ENCODE measurements at places on chromosomes 4 and X.

DNA sequence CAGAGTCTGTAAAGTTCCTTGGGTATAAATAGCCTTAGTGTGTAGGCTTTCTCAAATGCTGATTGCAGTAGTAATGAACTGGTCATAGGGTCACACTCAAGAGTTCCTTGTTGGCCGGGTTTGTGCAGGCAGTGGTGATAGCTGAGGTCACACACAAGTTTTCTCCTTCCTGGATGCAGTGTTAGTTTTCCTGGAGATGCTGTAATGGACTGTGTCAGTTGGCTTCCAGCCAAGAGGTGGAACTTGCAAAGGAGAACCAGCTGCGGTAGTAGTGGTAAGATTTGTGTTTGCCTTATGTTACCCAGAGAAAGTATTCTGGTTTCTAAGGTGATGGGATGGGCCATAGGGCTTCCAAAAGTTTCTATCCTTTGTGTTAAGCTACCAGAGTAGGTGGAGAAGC is 409.8 kb upstream of the FRG1 start:
- no peak for DNase-seq

DNA sequence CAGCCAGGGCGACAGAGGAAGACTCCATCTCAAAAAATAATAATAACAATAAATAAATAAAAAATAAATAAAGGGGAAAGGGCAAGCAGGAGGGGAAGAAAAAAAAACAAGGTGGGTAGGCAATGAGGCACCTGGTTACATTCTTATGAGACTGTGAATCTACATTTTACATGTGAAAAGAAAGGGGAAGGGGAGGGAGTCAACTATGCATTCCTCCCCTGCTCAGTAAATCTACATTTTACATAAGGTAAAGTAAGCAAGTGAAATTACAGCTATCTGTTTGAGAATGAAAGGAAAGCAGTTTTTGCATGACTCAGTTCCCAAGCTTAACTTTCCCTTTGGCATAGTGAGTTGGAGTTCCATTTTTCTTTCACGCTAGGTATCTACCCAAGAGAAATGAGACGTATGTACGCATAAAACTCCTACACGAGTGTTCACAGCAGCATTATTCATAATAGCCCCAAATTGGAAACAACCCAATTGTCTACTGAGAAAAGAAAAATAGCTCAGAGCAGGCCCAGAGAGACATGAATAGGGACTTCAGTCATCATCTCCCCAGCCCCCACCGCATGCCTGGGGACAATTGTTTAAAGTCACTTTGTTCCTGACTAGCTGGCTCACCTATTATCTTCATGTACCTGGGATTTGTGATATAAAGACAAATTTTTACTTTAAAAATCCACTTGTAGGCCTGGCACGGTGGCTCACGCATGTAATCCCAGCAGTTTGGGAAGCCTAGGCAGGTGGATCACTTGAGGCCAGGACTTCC is 52.4 kb downstream of the DDX3X start:
- no peak for DNase-seq

DNA sequence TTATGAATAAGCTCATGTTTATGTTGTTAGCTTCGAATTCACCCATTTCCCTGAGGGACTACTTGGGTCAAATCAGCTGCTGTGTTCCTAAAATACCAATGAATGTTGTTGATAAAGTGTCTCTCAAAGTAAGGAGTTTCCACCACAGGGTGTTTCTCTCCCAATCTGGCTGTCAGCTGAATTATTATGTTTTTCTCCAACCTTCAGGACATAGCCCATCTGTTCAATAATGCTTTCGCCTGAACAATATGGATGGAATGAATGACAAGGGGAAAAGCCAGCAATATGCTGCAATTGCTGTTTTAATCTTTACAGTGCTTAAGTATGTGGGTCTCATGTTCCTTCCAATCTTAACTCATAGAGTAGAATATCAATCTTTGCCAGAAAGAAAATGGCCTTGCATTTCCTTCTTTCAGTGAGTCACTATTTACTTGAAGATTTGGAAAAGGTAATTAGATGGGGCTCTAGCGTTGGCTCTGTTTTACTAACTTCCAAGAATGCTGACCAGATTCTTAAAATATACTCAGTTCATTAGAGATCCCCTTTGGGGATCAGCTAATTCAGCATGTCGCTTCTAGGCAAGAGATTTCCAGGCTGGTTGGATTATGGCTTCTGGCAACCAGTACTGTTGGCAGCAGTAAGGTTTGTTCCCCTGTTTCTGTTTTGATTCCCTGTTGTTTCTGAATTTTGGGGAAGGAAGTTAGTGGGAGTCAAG is 410.5 kb downstream of the PPP3CA start:
- DNase-seq: no peak

DNA sequence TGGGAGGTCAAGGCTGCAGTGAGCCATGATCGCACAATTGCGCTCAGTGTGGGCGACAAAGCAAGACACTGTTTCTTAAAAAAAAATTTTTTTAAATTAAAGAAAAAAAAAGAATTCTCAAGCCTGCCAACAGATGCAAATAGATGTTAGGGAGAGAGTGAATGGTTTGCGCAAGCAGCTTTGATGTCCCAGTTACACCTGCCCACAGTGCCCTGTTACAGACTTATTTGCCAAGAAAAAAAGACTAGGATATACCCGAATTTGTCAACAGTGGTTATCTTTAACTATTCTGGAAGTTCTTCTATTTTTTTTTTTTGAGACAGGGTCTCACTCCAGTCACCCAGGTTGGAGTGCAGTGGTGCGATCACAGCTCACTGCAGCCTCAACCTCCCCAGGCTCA is 44.3 kb upstream of the UGDH start:
- no peak for DNase-seq

DNA sequence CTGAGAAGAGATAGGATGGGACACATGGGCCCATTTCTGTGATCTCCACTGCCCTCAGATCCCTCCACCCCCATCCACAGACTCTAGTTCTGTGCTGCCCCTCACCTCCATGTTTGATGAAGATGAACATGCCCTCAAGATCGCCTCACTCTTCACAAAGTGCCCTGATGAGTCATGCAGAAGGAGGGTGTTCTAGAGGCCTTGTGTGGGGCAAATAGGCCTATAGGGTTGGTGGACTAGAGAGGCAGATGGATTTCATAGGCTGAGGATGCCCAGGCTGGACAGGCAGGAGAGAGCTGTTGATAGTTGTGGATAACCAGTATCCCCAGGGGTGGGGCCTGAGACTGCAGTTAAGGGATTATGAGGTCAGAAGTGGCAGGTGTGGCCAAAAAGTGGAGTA is at the start of gene CXorf65:
TSS of gene CXorf65 (minus strand) at position 314 of the 400 bp plus-strand sequence. CDS start at position 130, 184 bp downstream.
- no peak for DNase-seq

DNA sequence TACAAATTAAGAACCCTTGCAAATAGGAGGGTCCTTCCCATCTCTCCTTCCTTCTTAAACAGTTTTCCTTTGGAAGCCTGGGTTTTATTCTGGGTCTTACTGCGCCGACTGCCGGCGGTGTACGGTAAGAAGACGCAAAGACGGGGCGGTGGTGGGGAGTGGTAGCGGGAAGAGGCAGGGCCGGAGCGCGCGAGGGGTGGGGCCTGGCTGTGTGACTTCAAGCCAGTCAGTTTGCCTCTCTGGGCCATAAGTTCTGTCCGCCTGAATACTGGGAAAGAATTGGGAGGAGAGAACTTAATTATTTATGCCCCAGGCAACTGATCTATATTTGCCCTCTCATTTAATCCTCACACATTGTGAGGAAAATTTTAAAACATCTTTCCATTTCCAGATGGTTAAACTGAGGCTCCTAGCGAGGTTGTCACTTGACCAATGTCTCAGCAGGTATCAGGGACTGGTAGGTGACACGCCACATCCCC is 726 bp upstream of the KANTR start:
- DNase-seq: peak; percentile 36

DNA sequence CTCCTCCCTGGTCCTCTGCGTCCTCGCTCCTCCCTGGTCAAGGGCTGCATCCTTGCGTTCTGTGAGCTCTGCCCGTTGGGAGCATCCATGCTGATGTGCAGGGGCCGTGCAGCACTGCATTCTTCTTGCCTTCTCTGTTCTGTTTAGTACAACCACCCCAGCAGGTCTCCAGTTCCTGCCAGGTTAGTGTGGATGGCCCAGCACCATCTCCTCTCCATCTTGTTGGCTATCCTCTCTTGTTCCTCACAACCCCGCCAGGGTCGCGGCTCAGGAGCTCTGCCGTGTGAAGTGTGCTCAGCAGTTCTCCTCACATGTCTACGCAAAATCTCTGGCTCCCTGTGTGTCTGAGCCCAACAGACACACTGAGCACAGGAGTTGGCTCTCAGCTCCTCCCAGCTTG is 10.4 kb upstream of the MAEA start:
- DNase-seq: no peak

- no peak for DNase-seq
Measured at GRCh38 chr4:156643826-156644225, 327.8 kb downstream of the PDGFC start.

DNA sequence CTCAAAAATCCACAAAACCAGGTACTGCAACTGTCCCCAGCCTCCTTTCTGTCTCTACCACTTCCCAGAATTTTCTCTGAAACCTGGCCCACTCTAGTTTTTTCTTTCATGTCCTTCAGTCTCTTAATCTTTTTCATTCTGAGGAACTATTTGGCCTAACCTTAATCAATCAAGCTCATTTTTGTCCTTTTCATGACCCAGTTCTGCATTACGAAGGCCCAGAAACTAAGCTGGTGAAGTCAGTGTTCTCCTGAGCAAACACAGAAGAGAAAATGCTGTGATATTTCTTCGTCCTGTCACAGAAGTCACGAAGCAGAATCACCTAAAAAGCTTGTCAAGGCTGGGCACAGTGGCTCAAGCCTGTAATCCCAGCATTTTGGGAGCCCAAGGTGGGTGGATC is 131.7 kb upstream of the EDNRA start:
- no peak for DNase-seq

DNA sequence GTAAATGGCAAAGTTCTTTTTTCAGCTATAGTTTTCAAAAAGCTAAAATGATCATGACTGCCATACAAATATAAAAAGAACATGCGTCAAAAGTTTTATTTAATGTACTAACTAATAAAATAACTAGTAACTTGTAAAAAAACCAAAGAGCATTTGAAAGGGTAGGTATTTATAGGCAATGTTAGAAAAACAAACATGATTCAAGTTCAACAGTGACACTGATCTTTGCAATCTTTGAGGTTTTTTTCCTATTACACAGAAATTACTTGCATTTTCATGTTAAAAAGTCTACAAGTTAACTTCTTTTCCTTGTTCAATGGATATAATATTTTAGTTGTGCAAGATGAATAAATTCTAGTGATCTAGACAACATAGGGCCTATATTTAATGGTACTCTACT is 72.3 kb upstream of the GRID2 start:
- DNase-seq: no peak

GRCh38 chr4:90137555-90137954 is 10.4 kb downstream of the CCSER1 start:
- DNase-seq: no peak

DNA sequence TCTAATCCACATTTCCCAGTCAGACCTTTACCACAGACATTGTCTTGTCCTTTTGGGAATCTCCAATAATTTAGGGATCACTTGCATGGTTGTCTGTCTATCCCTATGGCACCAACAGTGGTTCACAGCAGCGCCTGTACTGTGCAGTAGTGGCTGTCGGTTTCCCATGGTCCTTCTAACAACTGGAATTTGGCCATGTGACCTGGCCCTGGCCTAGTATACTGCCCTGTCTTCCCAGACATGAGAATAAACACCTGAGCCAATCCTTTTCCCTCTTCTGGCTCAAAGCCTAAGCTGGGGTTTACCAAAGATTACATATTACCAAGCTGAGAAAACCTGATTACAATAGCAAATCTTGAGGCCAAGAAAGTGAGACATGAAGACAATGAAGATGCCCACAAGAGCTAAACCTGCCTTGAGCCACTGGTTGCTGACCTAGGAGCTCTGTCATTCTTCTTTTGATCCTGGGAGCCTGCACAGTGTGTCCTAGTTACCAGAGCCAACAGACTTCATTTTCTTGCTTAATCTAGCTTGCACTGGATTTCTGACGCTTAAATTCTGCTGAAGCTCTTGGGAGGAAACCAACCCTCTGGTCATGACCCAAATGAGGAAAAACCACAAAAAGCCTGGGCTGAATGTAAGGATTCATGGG is 92.1 kb downstream of the SCD5 start:
- no peak for DNase-seq

DNA sequence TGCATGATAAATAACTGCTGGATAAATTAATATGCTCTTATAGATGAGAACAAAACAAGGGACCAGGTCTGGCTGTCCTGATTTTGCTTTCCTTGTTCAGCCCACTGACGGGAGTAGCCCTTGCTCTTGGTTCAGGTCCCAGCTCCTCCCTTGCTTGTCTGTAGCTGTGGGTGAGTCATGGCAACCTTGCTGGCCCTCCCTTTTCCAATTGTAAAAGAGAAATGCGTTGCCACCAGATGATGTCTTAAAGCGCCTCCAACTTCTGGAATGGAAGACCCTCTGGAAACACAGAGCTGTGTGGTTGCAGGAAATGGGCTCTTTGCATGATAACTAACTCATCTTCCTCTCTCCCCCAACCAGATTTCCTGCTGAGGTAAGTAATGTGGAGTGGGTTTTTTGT is 171.4 kb downstream of the AASDH start:
- DNase-seq: peak; percentile 8

DNA sequence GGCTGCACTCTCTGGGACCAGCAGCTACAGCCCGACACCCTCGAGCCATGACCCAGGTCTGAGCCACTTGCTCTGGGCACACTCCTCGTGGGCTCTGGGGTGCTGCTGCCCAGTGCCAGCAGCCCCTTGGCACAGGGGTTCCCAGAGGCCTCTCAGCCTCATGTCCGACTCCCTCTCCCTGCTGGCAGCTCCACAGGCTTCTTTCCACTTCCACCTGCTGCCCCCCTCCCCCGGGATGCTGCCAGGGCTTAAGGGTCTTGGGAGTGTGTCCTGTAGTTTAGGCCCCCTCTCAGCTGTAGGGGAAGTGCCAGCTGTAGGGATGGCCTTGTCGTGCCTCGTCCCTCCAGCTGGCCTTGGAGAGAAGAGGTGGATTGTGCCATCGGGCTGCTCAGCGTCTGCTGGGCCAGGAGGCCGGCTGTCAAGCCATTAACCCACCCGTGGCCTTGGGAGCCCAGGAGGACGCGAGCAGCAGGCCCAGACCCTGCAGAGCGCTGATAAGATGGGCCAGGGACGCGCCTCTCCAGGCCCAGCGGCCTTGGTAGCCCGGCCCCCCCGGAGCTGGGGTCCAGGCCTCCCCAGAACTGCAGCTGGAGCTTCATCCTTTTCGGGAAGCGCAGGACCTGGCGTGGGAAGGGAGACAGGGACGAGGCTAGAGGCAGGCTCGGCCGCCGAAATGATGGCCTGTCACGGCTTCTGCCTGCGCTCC is 1.0 kb upstream of the USP27X start:
- DNase-seq: no peak

- DNase-seq: no peak
Measured at GRCh38 chr4:121786221-121786620, 14.9 kb upstream of the EXOSC9 start.

- peak; percentile 29 for DNase-seq
Measured at GRCh38 chr4:140568507-140569306, at the start of gene UCP1. UCP1 (minus strand) TSS chr4:140568961; CDS start chr4:140568729, 232 bp downstream.

DNA sequence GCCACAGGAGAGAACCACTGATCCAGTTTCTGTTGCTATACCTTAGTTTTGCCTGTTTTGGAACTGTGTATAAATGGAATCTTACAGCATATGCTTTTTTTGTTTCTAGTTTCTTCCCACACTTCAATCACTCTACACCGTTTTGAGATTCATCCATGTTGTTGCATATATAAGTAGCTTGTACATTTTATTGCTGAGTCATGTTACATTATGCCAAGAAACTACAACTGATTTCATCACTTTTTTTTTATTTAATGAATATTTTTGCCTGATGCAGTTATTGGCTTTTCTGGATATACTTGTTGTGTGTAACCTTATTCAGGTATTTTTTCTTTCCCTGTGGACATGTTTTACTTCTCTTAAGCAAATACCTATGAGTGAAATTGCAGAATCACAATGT is 1135.9 kb downstream of the RAPGEF2 start:
- DNase-seq: no peak
